ENCODE measurements at places on chromosomes 7 and 10. TPM values are rescaled to one million over a fixed set of nuclear protein-coding genes. Genes with fewer than 3 reads are reported as not detected.

- H3K4me1 ChIP-seq, result peaks cover 19% of the 10 kb centered on the region
- no peaks in the 10 kb centered on the region for H3K27me3 ChIP-seq
- H3K4me3 ChIP-seq, result peak within 1 kb of the TSS; percentile 71
- DNase-seq, result peak; percentile 70
- no peaks in the 10 kb centered on the region for H3K36me3 ChIP-seq
Measured at GRCh38 chr7:138981332-138982203, at the start of gene KIAA1549. Gene KIAA1549 (minus strand): TSS chr7:138981389. CDS start chr7:138981269, 120 bp downstream.

The GET4 gene
- polyA plus RNA-seq, result 51.4 TPM

GRCh38 chr7:127447326-127447945, 54.9 kb upstream of the ZNF800 start:
- no peak for DNase-seq
- H3K27me3 ChIP-seq, result peaks cover 6% of the 10 kb centered on the region
- no peak overlapping the region for H3K27ac ChIP-seq
- H3K4me1 ChIP-seq, result no peaks in the 10 kb centered on the region
- no peak overlapping the region for H3K4me3 ChIP-seq

GRCh38 chr10:79024296-79024695, 44.5 kb upstream of the ZMIZ1 start:
- DNase-seq, result peak; percentile 62
- peaks cover 13% of the 10 kb centered on the region for H3K4me1 ChIP-seq
- no peaks in the 10 kb centered on the region for H3K36me3 ChIP-seq
- H3K27me3 ChIP-seq, result no peaks in the 10 kb centered on the region
- H3K27ac ChIP-seq, result peak overlapping the region; percentile 69

GRCh38 chr10:45461034-45461433, 87.0 kb downstream of the ALOX5 start:
- no peak overlapping the region for H3K27ac ChIP-seq
- peaks cover 5% of the 10 kb centered on the region for H3K4me1 ChIP-seq
- peaks cover 32% of the 10 kb centered on the region for H3K36me3 ChIP-seq
- no peak overlapping the region for H3K4me3 ChIP-seq
- no peak for DNase-seq

The TPST1 gene
- 7.6 TPM for polyA plus RNA-seq

DNA sequence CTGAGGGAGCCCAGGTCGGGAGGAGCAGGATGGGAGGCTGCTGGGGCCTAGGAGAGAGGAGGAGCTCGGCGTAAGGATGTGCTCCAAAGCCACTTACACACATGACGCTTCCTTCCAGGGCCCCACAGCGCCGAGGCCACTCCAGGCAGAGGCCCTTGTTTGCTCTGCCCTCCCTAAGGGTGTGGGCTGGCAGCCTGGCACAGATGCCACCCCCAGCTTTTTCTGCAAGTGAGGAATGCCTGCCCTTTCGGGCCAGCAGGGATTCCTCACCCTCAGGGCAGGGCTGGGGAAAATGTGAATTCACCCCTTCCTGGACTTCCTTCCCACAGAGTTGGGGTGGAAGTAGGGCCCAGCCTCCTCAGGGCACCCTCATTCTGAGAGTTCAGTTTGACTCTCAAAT, 5.6 kb upstream of the AQP1 start:
- peak overlapping the region; percentile 90 for H3K27ac ChIP-seq
- peaks cover 58% of the 10 kb centered on the region for H3K4me1 ChIP-seq
- DNase-seq, result no peak
- no peaks in the 10 kb centered on the region for H3K27me3 ChIP-seq
- no peak overlapping the region for H3K4me3 ChIP-seq

- H3K4me3 ChIP-seq, result no peak overlapping the region
- H3K36me3 ChIP-seq, result no peaks in the 10 kb centered on the region
- no peaks in the 10 kb centered on the region for H3K4me1 ChIP-seq
- H3K27ac ChIP-seq, result no peak overlapping the region
- DNase-seq, result no peak
Measured at GRCh38 chr10:131814567-131815265, 86.1 kb upstream of the PPP2R2D start.

- H3K36me3 ChIP-seq, result no peaks in the 10 kb centered on the region
- H3K27me3 ChIP-seq, result no peaks in the 10 kb centered on the region
- DNase-seq, result no peak
- H3K27ac ChIP-seq, result no peak overlapping the region
Measured at GRCh38 chr7:124720195-124720594, 45.4 kb downstream of the GPR37 start.

The CALHM3 gene
- not detected for polyA plus RNA-seq

- H3K27ac ChIP-seq, result no peak overlapping the region
- H3K36me3 ChIP-seq, result no peaks in the 10 kb centered on the region
- no peaks in the 10 kb centered on the region for H3K27me3 ChIP-seq
- no peaks in the 10 kb centered on the region for H3K4me1 ChIP-seq
- H3K4me3 ChIP-seq, result no peak overlapping the region
Measured at GRCh38 chr7:34330308-34330707, 327.7 kb upstream of the NPSR1 start.

DNA sequence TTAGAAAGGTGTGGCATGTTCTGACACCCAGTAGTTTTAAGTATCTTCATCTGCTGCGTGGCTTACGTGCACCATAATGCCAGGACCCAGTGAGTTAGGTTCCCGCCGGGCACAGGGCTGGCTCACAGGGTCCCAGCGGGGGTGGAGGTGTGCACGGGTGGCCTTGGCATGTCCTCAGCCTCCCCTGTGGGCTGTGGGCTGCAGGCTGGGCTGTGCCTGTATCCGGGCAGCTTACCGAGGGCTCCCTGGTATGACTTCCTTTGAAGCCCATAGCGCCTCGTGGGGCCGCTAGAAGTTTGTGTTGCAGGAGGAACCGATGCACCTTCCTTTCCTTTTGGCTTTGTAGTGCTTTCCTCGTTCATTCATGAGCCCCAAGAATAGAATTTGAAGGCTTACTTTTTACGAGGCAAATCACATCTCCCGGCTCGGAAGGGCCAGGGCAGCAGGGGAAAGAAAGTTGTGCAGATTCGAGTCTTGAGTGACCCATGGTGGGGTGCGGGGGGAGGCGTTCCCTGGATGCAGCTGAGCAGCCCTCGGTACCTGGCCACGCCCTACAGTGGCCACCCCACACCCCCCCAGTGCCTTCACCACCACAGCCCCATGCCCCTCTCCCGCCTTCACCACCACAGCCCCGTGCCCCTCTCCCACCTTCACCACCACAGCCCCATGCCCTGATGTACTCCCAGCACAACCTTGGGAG, 113.2 kb downstream of the WDR37 start:
- DNase-seq, result peak; percentile 36
- H3K4me3 ChIP-seq, result no peak overlapping the region
- H3K4me1 ChIP-seq, result no peaks in the 10 kb centered on the region
- no peaks in the 10 kb centered on the region for H3K27me3 ChIP-seq

The HOXA5 gene
- 7.8 TPM for polyA plus RNA-seq
